ENCODE measurements at places on chromosomes 4 and X.
A peak's percentile ranks its signal among the peaks of the same experiment; 100 is the strongest.

GRCh38 chr4:55554453-55555030 is 7.8 kb upstream of the CLOCK start:
- no peak for DNase-seq

DNA sequence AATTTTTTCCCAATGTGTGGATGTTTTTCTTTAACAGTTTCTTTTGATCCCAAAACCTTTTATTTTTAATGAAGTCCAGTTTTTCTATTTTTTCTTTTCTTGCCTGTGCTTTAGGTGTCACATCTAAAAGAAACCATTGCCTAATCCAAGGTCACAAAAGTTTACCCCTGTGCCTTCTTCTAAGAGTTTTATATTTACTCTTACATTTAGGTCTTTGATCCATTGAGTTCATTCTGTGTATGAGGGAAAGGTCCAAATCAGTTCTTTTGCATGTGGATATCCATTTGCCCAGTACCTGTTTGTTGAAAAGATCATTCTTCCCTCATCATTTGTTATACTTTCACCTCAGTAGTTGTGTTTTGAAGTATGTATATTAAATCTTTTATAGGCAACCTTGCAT is 13.0 kb downstream of the LRP2BP start:
- no peak for DNase-seq

DNA sequence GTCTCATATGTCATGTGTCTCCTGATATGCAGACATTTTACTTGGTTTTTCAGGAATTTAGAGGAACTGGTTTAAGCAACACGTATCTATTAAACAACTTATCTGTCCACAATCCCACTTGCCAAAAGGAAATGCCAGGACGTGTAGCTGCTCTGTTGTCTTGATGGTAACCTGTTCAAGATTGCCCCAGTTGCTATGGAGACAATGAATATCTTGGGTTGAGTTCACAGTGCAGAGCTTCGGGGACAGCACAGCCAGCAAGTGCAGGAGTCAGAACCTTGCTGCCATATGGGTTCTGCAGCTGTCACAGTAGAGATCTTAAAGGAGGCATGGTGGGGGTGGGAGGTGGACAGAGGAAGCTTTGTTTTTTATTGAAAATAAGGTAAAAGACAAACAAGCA is 28.7 kb upstream of the FAM9B start:
- peak; percentile 76 for DNase-seq

DNA sequence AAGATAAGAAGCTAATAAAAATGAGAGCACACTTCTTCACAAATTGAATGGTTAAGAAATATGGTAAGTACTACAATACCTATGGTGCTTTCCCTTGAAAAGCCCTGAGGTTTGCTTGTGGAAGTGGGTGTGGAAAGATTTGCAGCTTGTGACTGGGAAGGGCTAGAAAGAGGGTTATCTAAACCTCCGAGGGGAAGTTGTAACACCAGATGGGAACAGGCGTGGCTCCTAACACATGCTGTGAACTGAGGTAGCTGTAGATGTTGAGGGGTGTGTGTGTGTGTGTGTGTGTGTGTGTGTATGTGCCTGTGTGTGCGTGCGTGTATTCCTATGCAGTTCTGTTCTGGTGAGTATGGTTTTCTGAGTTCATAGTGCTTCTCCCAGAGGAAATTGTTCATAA is 21.5 kb downstream of the FRMPD4 start:
- DNase-seq: no peak

Measured in DMS 273 treated with DMSO at 0.1 percent for 48 hours (cell line).